ENCODE measurements at places on chromosomes 13 and 19.

GRCh38 chr13:36639610-36640009, 34.2 kb upstream of the SERTM1 start:
- no peak for DNase-seq

GRCh38 chr13:95793018-95793555, 116.1 kb downstream of the DNAJC3 start:
- DNase-seq: no peak

DNA sequence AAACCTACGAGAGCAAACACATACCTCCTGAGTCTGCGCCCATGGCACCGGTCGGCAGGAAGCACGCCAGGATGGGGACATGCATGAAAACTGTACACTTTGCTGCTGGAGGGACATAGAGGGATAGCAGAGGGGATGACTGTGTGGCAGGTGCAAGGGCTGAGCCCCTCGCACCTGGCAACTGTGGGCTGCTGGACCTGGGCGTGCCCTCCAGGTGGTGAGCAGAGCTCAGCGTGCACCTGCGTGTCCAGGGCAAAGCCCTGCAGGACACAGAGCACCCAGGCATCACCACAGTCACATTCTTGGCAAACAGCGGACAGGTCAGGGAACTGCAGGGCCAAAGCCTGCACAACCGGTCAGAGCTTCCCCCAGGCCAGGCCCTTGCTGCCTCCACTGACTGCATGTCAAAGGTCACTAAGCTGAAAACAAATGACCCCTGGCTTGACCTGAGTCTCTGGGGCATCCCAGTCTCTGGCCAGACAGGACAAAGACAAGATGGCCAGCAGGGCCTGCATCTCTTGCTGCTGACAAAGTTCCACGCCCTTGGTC, 9.0 kb upstream of the ISYNA1 start:
- DNase-seq: no peak

DNA sequence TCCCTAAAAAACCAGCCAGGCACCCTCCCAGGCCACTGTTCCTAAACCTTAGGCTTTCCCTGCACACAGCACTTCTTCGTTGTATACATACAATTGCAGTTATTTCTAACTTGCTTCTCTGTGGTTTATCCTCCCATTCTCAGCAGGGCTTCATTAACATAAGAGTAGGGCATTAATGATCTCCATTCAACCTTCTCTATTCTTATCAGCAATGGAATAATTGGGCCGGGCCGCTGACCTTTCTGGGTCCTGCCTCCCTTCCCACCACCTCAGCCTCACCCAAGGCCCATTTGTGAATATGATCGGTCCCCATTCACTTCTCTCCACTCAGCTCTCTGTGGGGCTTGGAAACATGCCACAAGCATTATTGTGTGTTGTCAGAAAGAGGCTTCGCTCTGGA, 184.2 kb downstream of the SUCLA2 start:
- DNase-seq: peak; percentile 1

- DNase-seq: no peak
These were observed 101.4 kb downstream of the TUBGCP3 start for GRCh38 chr13:112486386-112487126.

DNA sequence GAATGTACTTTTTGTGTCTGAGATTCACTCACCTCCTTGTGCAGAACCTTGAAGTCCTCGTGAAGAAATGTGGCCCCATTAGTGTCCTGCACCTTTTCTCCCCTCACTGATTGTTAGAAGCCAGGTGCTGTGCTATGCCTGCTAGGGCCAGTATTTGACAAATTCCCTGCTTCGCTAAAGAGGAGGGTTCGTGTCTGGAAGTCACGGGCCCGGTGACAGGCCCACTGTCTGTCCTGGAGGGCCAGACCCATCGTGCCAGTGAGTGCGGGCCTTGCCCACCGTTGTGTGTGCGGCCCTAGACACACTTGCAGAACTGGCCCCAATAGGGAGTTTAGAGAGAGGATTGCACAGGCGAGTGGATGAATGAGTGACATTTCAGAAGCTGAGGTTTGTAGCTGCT, 36.8 kb upstream of the GAS6 start:
- DNase-seq: no peak

DNA sequence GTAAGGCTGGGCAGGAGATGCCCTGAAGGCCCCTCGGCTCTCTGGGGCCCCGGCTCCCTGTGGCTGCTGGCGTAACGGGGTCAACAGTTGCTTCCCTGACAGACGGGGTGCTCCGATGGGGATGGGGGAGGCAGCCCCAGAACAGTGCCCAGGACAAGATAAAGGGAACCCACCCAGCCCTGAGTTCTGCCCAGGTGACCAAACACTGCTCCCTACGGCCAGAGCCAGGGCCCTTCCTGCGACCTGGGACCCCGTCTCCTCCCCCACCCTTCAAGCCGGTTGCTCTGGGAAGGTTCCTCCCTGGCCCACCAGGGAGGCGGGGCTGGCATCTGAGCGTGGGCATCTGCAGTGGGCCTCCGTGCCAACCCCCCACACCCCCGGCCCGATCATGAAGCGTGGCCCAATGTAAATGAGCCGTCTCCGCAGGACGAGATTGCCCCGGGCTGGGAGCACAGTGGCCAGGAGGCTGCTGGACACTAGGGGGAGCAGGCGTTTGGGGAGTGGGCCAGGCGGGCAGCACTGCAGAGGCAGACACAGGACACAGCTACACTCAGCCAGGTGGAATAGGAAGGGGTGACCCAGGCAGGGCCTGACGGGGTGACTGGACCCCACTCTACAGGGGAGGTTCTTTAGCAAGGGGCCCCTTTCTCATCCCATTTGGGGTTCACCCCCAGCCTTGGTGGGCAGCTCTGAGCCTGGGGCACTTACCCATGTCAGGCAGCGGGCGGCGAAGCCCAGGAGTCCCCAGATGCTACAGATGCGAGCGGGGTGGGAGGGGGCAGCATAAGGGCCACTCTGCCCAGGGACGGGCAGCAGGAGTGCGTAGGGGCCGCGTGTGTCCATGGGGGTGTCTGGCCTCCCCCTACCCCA, 1.2 kb upstream of the NKPD1 start:
- DNase-seq: no peak

DNA sequence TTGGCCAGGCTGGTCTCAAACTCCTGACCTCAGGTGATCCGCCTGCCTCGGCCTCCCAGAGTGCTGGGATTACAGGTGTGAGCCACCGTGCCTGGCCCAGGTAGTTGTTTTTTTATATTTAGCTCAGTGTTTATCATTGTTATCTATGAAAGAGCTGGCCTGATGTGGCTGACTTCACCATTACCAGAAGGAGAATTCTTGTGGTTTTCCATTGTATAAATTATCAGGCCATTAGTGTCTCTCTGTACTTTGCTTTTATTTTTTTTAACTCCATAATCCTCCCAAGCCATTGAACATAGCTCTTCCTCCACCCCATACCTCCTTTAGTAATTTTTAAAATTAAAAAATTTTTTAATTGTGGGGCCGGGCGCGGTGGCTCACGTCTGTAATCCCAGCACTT, 24.2 kb downstream of the CERS4 start:
- DNase-seq: no peak

DNA sequence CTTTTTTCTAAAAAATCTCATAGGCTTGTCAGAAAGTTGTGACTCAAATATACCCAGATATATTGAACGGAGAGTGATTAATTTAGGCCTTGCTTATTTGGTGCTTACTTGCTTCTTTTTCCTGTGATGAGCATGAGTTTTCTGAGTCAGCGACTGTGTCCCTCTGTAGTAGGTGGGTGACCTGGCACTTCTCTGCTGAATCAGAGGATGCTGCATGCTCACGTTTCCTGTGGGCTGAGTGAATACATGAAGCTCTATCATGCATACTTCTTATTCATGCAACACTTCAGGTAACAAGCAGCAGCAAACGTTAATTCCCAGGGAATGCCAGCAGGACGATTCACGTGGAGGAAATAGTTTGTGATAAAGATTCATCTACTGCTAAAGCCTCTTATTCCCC, 245.0 kb downstream of the KLF5 start:
- no peak for DNase-seq

DNA sequence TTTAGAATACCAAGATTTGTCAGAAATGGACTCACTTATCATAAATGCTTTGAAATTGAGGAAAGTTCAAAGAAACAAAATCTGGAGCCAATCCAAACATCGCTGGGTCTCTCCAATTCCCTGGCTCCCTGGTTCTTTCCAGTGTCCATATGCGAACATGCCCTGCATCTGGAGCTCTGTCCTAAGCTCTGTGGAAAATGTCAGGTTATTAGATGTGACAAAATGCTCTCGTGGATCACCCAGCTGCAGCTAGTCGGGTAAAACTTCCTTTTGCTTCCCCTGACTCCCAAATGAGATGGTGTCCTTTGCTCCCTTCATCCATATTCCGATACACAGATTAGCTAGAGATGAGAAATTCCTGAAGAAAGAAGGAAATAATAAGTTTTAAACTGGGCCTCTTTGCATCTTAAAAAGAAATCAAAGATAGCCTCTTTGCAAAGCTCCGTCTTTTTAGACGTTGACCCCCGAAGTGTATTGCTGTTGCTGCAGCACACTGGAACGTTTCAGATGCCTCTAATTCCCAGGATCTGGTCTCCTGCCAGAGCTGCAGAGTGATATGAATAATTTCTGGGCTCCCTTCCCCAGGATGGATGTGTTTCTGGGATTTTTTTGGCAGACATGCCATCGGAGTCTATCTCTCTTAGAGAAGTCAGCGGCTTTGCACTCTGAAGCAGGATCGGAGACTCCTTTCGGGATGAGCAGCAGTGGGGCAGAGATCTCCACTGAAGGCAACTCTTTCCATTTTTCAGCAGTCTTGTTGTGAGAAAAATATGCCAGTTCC, 102.9 kb downstream of the TEX26 start:
- DNase-seq: no peak

- DNase-seq: peak; percentile 80
These were observed 5.8 kb upstream of the FRY start for GRCh38 chr13:32025730-32026129.

DNA sequence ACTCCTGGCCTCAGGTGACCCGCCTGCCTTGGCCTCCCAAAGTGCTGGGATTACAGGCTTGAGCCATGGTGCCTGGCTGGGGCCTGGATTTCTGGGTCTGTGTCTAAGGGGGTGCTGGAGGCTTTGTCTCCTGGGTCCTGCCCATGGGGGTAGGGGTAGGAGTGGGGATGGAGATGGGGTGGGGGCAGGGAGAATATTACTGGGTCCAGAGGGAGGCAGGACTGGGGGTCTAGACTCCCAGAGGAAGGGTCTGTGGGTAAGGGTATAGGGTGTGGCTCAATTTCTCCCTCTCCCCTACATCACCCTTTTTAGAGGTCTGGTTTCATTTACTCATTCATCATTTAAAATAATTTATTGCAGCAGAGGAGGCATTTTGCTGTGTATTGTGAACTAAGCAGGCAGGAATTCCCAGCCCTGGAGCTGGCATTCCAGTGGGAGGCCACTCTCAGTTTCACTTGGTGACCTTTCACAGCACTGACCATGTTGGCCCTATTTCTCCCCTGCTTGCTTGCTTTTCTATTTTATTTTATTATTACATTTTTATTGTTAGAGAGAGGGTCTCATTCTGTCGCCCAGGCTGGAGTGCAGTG, 810 bp upstream of the NFKBID start:
- no peak for DNase-seq

- DNase-seq: no peak
These were observed 294.2 kb downstream of the TDRD3 start for GRCh38 chr13:60691268-60691667.

DNA sequence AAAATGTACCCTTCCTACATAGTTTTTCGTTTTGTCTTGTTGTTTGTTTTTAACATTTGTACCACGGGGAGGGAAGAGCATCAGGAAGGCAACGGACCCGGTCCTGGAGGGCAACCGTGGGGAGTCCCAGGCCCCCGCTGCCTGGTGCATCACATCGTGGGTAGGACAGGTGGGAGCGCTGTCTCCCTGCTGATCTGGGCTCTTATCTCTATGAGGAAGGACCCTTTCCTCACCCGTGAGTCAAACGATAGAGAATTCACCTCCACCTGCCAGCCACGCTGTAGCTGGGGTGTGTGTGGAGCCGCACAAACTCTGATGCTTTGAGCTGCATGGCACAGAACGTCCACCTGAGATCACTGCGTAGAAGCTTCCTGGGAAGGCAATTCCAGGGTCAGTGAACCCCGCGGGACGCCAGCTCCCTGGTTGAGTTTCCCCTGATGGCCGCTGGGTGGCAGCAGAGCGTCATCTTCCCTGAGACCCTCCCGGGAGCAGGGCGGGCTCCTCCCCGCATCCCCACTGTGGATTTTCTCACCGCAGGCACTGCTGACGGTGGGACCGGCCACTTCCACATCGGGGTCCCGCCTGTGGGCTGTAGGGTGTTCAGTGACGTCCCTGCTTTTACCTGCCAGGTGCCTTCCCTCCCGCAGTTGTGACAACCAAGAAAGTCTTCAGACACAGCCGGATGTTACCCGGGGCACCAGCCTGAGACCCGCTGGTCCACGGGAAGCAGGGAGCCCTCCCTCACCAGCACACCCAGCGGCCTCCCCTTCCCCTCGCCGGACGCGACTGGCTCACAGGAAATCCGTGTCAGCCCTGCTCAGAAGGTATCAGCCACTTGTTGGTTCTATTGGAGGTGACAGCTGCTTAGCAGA, 54.7 kb downstream of the ZNF787 start:
- peak; percentile 57 for DNase-seq

DNA sequence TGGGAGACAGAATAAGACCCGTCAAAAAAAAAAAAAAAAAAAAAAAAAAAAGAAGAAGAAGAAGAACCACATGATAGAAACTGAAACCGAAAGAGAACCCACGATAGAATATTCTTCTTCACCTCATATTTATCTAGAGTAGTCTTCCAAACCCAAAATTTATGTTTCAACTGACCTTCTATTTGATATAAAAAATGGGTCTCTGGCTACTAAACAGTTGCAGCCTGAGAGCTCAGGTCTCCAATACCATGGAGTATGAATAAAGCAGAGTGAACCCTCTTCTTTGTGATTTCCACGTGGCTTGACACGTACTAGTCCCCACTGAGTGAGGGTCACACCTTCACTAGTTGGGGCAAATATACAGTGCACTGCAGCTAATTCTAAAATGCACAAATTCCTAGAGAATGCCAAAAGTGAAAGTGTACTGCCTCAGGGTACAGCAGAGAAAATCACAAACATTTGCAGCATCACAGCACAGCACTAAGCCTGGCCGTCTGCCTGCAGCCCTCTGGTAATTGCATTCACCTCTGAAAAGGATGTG, 30.8 kb upstream of the RFC3 start:
- no peak for DNase-seq

DNA sequence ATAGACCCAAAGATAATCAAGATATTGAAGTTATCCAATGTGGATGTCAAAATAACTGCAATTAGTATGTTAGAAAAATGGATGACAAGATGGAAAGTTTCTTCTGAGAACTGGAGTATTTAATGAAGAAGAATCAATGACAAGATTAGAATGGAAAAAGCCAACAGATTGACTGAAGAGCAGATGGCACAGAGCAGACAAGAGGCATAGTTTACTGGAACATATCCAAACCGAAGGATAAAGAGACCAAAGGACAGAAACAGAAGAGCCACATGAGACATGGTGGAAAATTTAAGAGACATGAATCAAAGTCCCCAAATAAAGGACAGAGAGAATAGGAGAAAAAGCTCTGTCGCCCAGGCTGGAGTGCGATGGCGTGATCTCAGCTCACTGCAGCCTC, 89.6 kb upstream of the RXFP2 start:
- no peak for DNase-seq

Data from NCI-H345 (cell line).